GM23338 (cell line): ENCODE measurements at places on chromosomes 13 and 19.

DNA sequence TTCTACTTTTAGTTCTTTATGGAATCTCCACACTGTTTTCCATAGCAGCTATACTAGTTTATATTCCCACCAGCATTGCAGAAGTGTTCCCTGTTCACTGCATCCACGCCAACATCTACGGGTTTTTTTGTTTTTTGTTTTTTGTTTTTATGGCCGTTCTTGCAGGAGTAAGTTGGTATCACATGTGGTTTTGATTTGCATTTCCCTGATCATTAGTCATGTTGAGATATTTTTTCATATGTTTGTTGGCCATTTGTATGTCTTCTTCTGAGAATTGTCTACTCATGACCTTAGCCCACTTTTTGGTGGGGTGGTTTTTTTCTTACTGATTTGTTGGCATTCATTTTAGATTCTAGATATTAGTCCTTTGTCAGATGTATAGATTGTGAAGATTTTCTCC is 89.7 kb downstream of the FRY start:
- no peaks in the 10 kb centered on the region for H3K27me3 ChIP-seq
- DNase-seq, result no peak
- no peak overlapping the region for H3K27ac ChIP-seq
- no peak overlapping the region for H3K4me3 ChIP-seq
- no peaks in the 10 kb centered on the region for H3K36me3 ChIP-seq

- H3K27ac ChIP-seq, result no peak overlapping the region
- DNase-seq, result no peak
- 0 out of 2 replicates have a peak, but pooled peaks cover 6% of the 10 kb centered on the region for H3K4me1 ChIP-seq
- no peaks in the 10 kb centered on the region for H3K27me3 ChIP-seq
These were observed 29.6 kb upstream of the RCBTB2 start for GRCh38 chr13:48562296-48563066.

DNA sequence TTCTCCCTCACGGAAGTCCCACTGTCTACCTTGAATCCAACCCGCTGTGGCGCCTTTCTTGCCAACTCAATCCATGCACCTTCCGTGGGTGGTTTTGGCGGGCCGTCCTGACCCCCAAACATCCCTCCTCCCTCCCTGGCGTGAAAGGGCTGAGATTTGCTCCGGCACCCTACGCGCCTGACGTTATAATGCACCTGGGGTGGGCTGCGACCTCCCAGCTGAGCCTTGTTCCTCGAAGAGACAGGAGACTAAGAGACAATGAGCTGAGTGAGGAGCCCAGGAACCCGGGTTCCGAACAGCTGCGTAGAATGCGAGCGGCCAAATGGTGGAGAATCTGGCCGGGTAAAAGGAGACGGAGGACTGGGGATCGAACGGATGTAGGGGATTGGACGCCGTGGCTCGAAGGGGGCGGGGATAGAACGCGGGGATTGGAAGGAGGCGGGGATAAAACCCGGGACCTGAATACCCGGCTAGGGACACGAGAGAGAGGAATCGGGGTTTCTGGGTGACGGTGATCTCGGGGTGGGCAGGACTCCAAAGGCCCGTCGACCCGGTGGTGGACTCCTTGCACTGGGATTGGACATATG is at the start of gene CPT1C:
Gene CPT1C, plus strand, starts transcription at position 461 of the 587 bp plus-strand sequence. CDS start 1,137 bp downstream, outside the sequence.
- H3K27me3 ChIP-seq, result no peaks in the 10 kb centered on the region
- peak within 1 kb of the TSS; percentile 76; the same call in 1 of the 2 replicates for H3K27ac ChIP-seq
- peak; percentile 97 for DNase-seq
- H3K4me3 ChIP-seq, result peak within 1 kb of the TSS; percentile 97
- H3K36me3 ChIP-seq, result no peaks in the 10 kb centered on the region

DNA sequence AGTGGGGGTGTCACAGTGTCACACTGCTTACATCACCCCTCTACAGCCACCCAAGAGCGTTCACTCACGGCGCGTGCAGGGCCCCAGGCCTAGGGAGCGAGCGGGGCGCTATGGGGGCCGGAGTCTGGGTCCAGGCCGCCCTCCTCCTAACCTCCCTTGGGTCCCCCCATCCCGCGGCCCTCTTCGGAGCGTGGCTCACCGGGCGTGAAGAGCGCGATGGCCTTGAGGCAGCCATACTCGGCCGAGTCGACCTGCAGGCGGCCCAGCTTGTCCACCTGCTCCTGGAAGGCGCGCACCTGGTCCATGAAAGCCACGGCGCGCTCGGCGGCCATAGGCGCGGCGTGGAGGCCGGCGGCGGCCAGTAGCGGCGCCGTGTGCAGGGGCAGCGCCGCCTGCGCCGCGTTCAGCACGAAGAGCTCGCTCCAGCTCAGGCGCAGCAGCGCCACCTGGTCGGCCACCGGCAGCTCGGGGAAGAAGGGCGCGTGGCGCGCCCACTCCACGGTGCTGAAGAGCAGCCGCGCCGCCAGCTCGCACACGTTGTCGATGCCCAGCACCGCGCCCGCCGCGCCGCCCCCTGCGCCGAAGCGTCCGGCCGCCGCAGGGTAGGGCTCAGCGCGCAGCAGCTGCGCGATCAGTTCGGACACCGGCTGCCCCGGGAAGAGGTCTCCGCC is 9.4 kb downstream of the OCEL1 start:
- peak; percentile 65 for DNase-seq
- H3K36me3 ChIP-seq, result peaks cover 6% of the 10 kb centered on the region; the same call in 1 of the 2 replicates
- peaks cover 12% of the 10 kb centered on the region for H3K4me1 ChIP-seq

GRCh38 chr13:98842858-98843481 is 90.5 kb upstream of the SLC15A1 start:
- 0 out of 2 replicates have a peak, but pooled peaks cover 4% of the 10 kb centered on the region for H3K4me1 ChIP-seq
- no peaks in the 10 kb centered on the region; the same call in 1 of the 2 replicates for H3K36me3 ChIP-seq
- no peak overlapping the region for H3K4me3 ChIP-seq
- peak; percentile 89 for DNase-seq
- H3K27me3 ChIP-seq, result no peaks in the 10 kb centered on the region

DNA sequence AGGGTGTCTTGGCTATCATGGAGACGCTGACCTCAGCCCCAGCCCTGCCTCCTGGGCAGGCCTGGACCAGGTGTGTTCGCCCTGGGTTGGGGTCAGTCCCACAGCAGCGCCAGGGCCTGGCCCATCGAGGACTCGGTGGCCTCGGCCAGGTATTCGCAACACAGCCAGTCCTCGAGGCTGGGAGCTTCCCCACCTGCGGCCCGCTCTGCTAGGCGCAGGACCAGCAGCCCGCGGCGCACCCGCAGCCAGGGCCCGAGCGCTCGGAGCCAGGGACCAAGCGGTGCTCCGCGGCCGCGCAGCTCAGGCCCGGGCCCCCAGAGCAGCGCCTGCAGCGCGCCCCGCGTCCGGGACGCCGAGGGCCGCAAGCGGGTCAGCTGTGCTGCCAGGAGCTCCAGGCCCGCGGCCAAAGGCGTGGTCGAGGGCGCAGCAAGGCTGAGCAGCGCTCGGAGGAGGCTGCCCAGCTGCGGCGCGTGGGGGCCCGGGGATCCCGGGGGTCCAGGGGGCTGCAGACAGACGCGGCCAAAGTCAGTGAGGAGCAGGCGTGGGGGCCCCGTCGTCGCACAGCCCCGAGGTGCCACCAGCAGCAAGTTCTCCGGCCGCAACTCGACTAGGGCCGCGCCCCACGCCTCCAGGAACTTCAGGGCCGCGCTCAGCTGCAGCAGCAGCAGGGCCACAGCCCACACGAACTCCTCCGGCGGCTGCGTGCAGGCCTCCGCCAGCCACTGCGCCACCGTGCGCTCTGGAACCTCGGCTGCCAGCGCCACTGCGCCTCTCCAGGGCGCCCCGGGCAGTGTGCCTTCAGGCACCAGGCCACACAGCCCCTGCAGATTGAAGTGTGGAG is 6.2 kb downstream of the PEAK3 start:
- peak; percentile 44 for DNase-seq
- H3K4me1 ChIP-seq, result peaks cover 18% of the 10 kb centered on the region
- 0 out of 2 replicates have a peak overlapping the region, but pooled peaks have one; percentile 39 for H3K27ac ChIP-seq
- no peaks in the 10 kb centered on the region for H3K27me3 ChIP-seq
- H3K4me3 ChIP-seq, result no peak overlapping the region

DNA sequence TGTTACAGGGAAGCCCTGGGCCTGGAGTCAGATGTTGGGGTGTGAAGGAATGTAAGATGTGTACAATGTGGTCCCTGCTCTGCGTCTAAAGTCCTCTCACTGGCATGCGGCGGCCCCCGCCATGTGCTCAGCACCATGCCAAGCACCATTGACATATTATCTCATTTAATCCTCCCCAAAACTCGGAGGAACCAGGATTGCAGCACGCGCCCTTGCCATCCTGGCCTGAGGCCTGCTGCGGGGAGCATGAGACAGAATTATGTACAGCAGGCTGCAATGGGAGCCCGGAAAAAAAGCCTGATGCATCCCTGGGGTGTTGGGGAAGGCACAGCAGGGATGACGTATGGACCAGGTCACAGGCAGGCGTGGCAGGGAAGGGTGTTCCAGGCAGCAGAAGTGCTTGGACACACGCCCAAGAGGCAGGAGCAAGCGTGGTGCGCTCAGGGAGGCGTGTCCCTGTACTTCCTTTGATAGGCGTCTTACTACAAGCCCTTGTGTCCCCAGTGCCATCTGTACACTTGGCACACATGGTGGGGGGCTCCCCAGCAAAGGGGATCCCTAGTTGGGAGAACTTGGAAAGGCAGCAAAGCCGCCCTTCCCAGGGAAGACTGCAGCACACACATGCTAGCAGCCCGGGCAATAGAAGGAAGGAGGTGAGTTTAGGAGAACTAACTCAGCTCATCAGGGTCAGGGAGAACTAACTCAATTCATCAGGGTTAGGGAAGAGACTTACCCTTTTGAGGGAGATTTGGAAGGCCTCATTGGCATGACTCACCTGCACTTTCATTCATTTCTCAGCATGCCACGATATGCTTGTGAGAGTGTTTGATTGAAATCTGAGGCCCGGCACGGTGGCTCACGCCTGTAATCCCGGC is 3.4 kb downstream of the EVI5L start:
- H3K27me3 ChIP-seq, result 0 out of 2 replicates have a peak, but pooled peaks cover 6% of the 10 kb centered on the region
- H3K27ac ChIP-seq, result no peak overlapping the region
- H3K4me1 ChIP-seq, result peaks cover 8% of the 10 kb centered on the region
- no peak for DNase-seq
- H3K4me3 ChIP-seq, result no peak overlapping the region

DNA sequence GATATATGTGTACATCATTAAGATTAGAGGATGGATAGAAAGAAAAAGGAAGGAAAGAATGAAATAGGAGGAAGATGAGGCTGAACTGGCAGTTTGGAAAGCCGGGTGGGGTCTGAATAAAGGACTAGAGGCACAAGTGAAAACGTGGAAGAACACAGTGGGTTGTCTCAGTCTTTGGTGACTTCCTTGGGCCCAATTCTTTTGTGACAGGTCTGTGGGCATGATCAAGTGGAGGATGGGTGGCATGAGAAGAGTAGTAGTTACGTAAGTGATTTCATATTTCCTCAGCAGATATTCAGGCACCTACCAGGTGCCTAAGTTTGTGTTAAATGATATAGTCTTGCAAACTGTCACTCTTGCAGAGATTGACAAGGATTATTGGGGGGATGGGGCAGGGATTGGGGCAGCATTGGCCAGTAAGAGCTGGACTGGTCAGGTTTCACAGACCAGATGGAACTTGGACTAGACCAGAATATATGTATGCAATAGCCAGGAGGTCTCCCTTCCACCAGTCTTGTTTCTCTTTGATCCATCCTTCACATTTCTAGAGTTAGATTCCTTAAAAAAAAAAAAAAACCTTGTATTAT is 2.7 kb downstream of the TPP2 start:
- no peaks in the 10 kb centered on the region for H3K36me3 ChIP-seq
- peaks cover 53% of the 10 kb centered on the region for H3K4me1 ChIP-seq
- H3K27ac ChIP-seq, result no peak overlapping the region
- no peaks in the 10 kb centered on the region for H3K27me3 ChIP-seq
- peak overlapping the region; percentile 79 for H3K4me3 ChIP-seq
- DNase-seq, result no peak

DNA sequence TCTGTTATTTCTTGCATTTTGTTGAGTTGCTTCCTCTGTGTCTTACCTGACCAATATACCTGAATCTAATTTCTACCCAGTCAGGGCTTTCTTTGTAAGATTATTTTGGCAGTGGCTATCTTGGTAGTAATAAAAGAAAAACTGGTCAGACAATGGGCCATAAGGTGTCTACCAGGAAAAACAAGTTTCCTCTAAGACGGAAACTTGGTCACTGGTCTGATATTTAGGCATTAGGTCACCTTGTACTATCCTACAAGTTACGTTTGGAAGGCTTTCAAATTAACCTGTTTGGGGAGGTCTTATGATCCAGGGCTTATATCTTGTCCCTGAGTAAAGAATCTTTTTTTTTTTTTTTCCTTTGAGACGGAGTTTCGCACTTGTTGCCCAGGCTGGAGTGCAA is 9.2 kb downstream of the ZNF823 start:
- H3K4me3 ChIP-seq, result no peak overlapping the region
- no peak for DNase-seq
- no peaks in the 10 kb centered on the region for H3K36me3 ChIP-seq
- H3K27ac ChIP-seq, result no peak overlapping the region

- H3K4me1 ChIP-seq, result peaks cover 84% of the 10 kb centered on the region
- no peaks in the 10 kb centered on the region for H3K36me3 ChIP-seq
- no peak overlapping the region for H3K4me3 ChIP-seq
- H3K27ac ChIP-seq, result no peak overlapping the region
- peak; percentile 53 for DNase-seq
- H3K27me3 ChIP-seq, result 0 out of 2 replicates have a peak, but pooled peaks cover 4% of the 10 kb centered on the region
These were observed 9.6 kb downstream of the EFNB2 start for GRCh38 chr13:106525865-106526264.

GRCh38 chr19:33715462-33715861 is 81.2 kb upstream of the KCTD15 start:
- no peak for DNase-seq
- no peaks in the 10 kb centered on the region for H3K27me3 ChIP-seq
- no peaks in the 10 kb centered on the region for H3K36me3 ChIP-seq
- peaks cover 11% of the 10 kb centered on the region for H3K4me1 ChIP-seq
- H3K27ac ChIP-seq, result no peak overlapping the region

- no peaks in the 10 kb centered on the region; the same call in 1 of the 2 replicates for H3K36me3 ChIP-seq
- DNase-seq, result no peak
- no peak overlapping the region for H3K4me3 ChIP-seq
- no peaks in the 10 kb centered on the region for H3K27me3 ChIP-seq
- no peak overlapping the region for H3K27ac ChIP-seq
These were observed 227.4 kb downstream of the ABCC4 start for GRCh38 chr13:95073747-95074311.

DNA sequence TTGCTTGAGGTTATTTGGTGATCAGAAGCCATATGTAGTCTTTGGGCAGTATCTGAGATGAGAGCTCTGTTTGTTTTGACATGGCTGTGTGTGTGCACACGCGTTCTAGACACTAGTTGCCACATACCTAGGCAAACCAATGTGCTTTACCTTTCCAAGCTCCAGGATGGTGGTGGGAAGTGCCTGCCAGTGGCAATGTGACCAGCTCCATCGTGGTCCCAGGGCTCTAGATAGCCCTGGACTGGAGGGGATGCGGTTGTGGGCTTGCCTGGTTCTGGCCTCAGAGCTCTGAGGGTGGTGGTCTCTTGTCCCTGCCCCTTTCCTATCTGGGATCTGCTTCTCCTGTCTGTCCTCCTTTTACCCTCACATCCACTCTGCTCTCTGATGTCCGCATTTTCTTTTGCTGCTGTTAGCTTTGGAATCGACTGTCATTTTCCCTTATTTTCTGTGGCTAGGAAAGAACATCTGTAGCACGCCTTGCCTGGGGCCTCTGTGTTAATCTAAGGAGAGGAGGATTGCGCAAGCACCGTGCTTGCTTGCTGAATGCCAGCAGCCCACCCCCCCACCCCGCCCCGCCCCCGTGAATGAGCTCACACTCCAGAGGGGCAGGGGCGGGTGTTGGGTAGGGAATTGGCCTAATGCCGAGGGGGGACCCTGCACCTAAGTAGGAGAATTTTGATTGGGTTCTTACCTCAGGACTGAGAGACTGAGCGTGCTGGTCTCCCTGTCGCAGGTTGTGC is 89.5 kb downstream of the ARHGEF7 start:
- H3K27ac ChIP-seq, result peak overlapping the region; percentile 85
- peaks cover 59% of the 10 kb centered on the region for H3K4me1 ChIP-seq
- no peaks in the 10 kb centered on the region for H3K36me3 ChIP-seq
- peak; percentile 73 for DNase-seq

GRCh38 chr13:100106005-100106404 is 17.1 kb downstream of the PCCA start:
- peaks cover 3% of the 10 kb centered on the region; the same call in 1 of the 2 replicates for H3K36me3 ChIP-seq
- no peak overlapping the region for H3K4me3 ChIP-seq
- no peaks in the 10 kb centered on the region for H3K27me3 ChIP-seq
- DNase-seq, result no peak
